Ascending aorta (tissue), 2 donors: ENCODE measurements at places on chromosomes 7 and 10.

GRCh38 chr10:84334811-84335210 is 6.4 kb downstream of the CCSER2 start:
- DNase-seq, result no peak
- H3K36me3 ChIP-seq, result no peaks in the 10 kb centered on the region
- no peaks in the 10 kb centered on the region for H3K27me3 ChIP-seq
- H3K4me3 ChIP-seq, result no peak overlapping the region
- H3K4me1 ChIP-seq, result peaks cover 9% of the 10 kb centered on the region

DNA sequence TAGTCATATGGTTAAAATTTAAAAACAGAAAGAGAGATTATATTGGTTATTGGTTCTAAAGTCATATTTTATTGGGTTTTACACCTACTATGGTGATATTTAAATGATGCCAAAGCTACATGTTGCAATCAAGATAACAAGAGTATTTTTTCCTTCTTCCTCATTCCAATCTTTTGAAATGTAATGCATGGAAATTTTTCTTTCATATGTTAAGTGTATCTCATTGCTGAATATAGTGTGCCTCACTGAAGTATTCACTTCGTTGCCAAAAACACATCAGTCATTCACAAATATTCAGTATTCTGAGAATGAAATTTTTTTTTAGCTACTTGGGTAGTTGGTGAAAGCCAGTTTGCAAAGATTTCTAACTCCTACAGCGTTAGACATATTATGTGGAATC is 19.5 kb downstream of the HDAC9 start:
- peak overlapping the region; percentile 85 for H3K27ac ChIP-seq
- H3K4me3 ChIP-seq, result no peak overlapping the region
- no peaks in the 10 kb centered on the region for H3K27me3 ChIP-seq
- H3K36me3 ChIP-seq, result no peaks in the 10 kb centered on the region

DNA sequence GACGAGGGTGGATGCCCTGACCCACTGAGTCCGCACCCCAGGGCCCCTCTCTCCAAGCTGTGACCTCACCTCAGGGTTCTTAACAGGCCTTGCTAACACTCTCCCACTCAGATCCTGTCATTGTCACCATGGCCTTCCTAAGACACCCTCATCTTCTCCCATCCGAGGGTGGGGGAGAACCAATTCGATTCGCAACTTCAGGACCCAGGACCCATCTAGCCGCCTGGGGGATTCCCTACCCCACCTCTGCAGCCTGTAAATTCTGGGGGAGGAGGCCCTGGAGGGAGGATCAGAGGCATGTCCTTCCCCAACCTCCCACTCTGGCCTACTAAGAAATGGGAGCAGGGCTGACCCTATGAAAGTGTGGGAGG is 17.4 kb downstream of the TRIM8 start:
- no peak overlapping the region for H3K27ac ChIP-seq
- H3K4me1 ChIP-seq, result peaks cover 9% of the 10 kb centered on the region
- peaks cover 17% of the 10 kb centered on the region for H3K36me3 ChIP-seq
- DNase-seq, result no peak
- no peaks in the 10 kb centered on the region for H3K27me3 ChIP-seq

GRCh38 chr7:17617380-17617779 is 318.9 kb downstream of the AHR start:
- H3K4me1 ChIP-seq, result no peaks in the 10 kb centered on the region
- no peaks in the 10 kb centered on the region for H3K36me3 ChIP-seq
- no peak overlapping the region for H3K4me3 ChIP-seq
- no peaks in the 10 kb centered on the region for H3K27me3 ChIP-seq
- no peak for DNase-seq

GRCh38 chr10:131537281-131537680 is 225.8 kb upstream of the TCERG1L start:
- no peaks in the 10 kb centered on the region for H3K4me1 ChIP-seq
- H3K27ac ChIP-seq, result no peak overlapping the region
- DNase-seq, result no peak
- H3K36me3 ChIP-seq, result no peaks in the 10 kb centered on the region
- H3K4me3 ChIP-seq, result no peak overlapping the region
- no peaks in the 10 kb centered on the region for H3K27me3 ChIP-seq

- no peak for DNase-seq
- peak overlapping the region; percentile 14 for H3K27ac ChIP-seq
- no peaks in the 10 kb centered on the region for H3K4me1 ChIP-seq
Measured at GRCh38 chr10:74103560-74104258, 46.9 kb downstream of the AP3M1 start.

GRCh38 chr7:102842284-102842683 is 70.5 kb upstream of the LRRC17 start:
- no peak overlapping the region for H3K4me3 ChIP-seq
- no peaks in the 10 kb centered on the region for H3K27me3 ChIP-seq
- no peaks in the 10 kb centered on the region for H3K36me3 ChIP-seq
- H3K27ac ChIP-seq, result no peak overlapping the region

- no peak overlapping the region for H3K27ac ChIP-seq
- H3K4me3 ChIP-seq, result peak overlapping the region; percentile 70
- no peaks in the 10 kb centered on the region for H3K36me3 ChIP-seq
- DNase-seq, result no peak
- no peaks in the 10 kb centered on the region for H3K27me3 ChIP-seq
Measured at GRCh38 chr10:17455015-17455520, 673 bp upstream of the ST8SIA6 start.

- no peak overlapping the region for H3K27ac ChIP-seq
- no peak overlapping the region for H3K4me3 ChIP-seq
- H3K4me1 ChIP-seq, result no peaks in the 10 kb centered on the region
- DNase-seq, result no peak
- no peaks in the 10 kb centered on the region for H3K36me3 ChIP-seq
Measured at GRCh38 chr7:22683379-22683778, 43.6 kb upstream of the IL6 start.

GRCh38 chr10:28331841-28332240 is 29.0 kb upstream of the MPP7 start:
- H3K27me3 ChIP-seq, result no peaks in the 10 kb centered on the region
- H3K36me3 ChIP-seq, result no peaks in the 10 kb centered on the region
- no peak for DNase-seq
- no peak overlapping the region for H3K4me3 ChIP-seq

DNA sequence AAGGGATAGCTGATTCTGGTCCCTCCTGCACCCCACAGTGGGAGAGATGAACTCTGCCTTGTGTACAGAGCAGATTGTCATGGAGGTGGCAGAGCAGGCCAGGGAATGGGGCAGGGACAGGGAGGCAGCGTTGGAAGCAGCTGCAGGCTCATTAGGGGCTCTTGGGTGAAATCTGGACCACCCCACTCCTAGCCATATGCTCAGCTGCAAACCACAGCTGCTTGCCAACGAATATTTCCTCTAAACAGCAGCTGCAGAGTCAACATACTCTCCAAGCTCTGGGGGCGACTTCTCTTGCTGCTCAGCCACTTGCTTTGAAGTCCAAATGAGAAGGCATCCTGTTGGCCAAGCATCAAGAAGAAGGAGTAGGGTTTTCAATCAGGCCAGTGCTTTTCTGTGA is 302.3 kb upstream of the AUTS2 start:
- DNase-seq, result no peak
- no peak overlapping the region for H3K27ac ChIP-seq
- no peaks in the 10 kb centered on the region for H3K27me3 ChIP-seq
- H3K4me1 ChIP-seq, result no peaks in the 10 kb centered on the region
- no peak overlapping the region for H3K4me3 ChIP-seq

- H3K4me3 ChIP-seq, result no peak overlapping the region
- no peak for DNase-seq
- H3K27me3 ChIP-seq, result no peaks in the 10 kb centered on the region
- no peak overlapping the region for H3K27ac ChIP-seq
- no peaks in the 10 kb centered on the region for H3K36me3 ChIP-seq
Measured at GRCh38 chr10:123945325-123945920, 53.8 kb upstream of the CPXM2 start.

DNA sequence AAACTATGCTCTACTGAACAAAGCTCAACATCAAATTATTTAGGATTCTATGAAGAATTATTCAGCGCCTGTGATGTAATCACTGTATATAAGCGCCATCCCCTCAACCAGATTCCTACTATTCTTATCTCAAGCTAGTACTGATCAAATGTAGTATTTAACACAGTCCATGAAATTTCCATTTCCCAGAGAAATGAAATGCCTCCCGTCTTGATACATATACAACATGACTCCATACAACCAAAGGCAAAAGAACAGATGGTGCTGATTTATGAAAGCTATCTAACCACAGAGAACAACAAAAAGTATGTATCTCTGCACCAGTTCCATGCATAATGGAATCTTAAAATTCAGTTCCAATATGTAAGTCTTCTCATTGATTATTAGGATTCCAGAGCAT is 406.1 kb downstream of the PARD3 start:
- H3K27ac ChIP-seq, result no peak overlapping the region
- no peaks in the 10 kb centered on the region for H3K27me3 ChIP-seq
- H3K4me1 ChIP-seq, result no peaks in the 10 kb centered on the region
- no peak overlapping the region for H3K4me3 ChIP-seq
- H3K36me3 ChIP-seq, result no peaks in the 10 kb centered on the region

- no peak for DNase-seq
- H3K4me1 ChIP-seq, result no peaks in the 10 kb centered on the region
- no peak overlapping the region for H3K27ac ChIP-seq
Measured at GRCh38 chr10:122246830-122247520, 24.1 kb upstream of the BTBD16 start.

DNA sequence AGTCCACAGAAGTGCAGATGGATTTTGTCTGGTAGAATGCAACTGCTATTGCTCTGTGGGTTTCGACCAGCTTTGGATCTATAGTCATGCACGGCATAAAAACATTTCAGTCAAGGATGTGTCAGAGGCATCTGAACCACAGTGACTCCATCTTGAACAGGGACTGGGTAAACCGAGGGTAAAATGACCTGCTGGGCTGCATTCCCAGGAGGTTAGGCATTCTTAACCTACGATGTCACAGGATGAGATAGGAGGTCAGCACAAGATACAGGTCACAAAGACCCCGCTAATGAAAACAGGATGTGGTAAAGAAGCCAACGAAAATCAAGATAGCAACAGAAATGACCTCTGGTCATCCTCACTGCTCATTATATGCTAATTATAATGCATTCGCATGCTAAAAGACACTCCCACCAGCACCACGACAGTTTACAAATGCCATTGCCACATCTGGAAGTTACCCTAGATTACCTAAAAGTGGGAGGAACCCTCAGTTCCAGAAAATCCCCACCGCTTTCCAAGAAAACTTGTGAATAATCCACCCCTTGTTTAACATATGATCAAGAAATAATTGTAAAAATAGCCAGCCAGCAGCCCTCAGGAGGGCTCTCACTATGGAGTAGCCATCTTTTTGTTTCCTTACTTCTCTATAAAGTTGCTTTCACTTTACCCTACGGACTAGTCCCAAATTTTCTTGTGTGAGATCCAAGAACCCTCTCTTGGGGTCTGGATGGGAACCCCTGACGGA is 50.7 kb upstream of the CPXM2 start:
- H3K4me1 ChIP-seq, result no peaks in the 10 kb centered on the region
- H3K36me3 ChIP-seq, result no peaks in the 10 kb centered on the region
- no peaks in the 10 kb centered on the region for H3K27me3 ChIP-seq
- H3K27ac ChIP-seq, result no peak overlapping the region

DNA sequence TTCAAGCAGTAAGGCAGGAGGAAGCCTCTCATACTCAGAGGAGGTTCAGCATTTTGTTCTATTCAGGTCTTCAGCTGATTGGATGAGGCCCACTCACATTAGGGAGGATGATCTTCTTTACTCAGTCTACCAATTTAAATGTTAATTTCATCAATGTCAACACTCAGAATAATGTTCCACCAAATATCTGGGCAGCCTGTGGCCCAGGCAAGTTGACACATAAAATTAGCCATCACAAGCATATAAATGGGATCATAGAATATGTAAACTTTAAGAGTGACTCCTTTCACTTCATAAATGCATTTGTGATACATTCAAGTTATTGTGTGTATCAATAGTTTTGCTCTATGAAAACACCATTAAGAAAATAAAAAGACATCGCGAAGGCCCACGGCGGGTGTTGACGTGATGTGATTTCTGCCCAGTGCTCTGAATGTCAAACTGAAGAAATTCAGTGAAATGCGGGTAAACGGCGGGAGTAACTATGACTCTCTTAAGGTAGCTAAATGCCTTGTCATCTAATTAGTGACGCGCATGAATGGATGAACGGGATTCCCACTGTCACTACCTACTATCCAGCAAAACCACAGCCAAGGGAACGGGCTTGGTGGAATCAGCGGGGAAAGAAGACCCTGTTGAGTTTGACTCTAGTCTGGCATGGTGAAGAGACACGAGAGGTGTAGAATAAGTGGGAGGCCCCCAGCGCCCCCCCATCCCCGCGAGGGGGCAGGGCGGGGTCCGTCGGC is 536.1 kb upstream of the AUTS2 start:
- no peaks in the 10 kb centered on the region for H3K27me3 ChIP-seq
- H3K36me3 ChIP-seq, result no peaks in the 10 kb centered on the region
- H3K27ac ChIP-seq, result no peak overlapping the region
- no peak overlapping the region for H3K4me3 ChIP-seq
- DNase-seq, result no peak

GRCh38 chr7:668139-668931 is 58.2 kb upstream of the DNAAF5 start:
- H3K27ac ChIP-seq, result peak overlapping the region; percentile 56
- H3K27me3 ChIP-seq, result no peaks in the 10 kb centered on the region
- peak overlapping the region; percentile 4 for H3K4me3 ChIP-seq
- peaks cover 10% of the 10 kb centered on the region for H3K4me1 ChIP-seq
